ENCODE measurements at places on chromosomes 4 and X.

DNA sequence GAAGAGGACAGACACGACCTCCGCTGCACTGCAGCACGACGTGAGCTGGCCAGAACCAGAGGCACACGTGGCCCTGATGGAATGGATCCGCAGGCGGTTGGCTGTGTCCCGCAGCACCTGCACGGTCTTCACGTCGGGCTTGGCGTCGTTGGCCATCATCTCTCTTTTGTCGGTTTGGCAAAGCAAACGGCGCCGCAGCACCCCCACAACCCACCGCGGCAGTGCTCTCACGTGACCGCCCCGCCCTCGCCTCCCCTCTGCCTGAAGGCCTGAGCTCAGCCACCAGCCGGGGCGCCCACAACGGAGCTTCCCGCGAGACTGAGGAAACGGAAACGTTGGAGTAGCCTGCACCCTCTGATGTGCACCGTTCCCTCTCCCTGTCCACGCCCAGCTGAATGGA is at the start of gene TKTL2:
Gene TKTL2, minus strand, starts transcription at position 179 of the 400 bp plus-strand sequence. Its CDS starts 20 bp downstream, at position 159.
- DNase-seq: no peak

DNA sequence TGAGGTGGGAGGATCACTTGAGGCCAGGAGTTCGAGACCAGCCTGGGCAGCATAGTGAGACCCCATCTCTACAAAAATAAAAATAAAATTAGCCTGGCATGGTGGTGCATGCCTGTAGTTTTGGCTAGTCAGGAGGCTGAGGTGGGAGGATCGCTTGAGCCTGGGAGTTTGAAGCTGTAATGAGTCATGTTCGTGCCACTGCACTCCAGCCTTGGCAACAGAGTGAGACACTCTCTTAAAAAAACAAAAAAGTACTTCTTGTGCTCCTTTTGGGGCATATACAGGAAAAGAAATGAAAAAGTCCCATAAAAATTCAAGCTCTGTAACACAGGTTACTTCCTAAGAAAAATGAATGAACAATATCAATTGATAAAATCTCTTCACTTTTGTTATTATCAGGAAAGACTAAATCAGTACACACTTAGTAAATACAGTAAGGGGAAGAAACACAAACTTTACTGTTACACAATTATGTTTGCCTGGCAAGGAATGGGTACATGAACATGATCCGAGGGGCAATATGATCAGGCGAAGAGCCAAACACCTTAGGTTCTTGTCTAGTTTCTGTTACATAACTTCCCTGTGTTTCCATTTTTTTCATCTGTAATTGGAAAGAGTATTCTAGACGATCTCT is 46.9 kb downstream of the CCDC158 start:
- DNase-seq: no peak

- DNase-seq: peak; percentile 49
Observed at GRCh38 chr4:15457406-15458201, 12.1 kb upstream of the CC2D2A start.

GRCh38 chr4:65951177-65951576 is 280.9 kb upstream of the EPHA5 start:
- no peak for DNase-seq

DNA sequence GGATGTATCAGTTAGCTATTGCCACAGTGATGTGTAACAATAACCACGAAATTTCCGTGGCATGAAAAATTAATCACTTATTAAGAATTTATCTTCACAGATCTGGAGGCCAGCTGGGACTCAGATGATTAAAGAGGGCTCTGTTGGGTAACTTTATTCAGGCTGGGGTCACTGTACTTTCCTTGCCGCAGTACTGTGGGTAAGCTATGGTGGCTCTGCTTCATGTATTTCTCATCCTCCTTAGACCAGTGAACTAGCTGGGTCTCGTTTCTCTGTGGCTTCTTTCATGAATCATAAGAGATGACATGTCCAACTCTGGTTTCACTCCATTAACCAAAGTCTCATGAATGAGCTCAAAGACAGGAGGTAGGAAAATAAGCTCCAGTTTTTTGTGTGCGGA is 13.5 kb downstream of the TEX13B start:
- no peak for DNase-seq

DNA sequence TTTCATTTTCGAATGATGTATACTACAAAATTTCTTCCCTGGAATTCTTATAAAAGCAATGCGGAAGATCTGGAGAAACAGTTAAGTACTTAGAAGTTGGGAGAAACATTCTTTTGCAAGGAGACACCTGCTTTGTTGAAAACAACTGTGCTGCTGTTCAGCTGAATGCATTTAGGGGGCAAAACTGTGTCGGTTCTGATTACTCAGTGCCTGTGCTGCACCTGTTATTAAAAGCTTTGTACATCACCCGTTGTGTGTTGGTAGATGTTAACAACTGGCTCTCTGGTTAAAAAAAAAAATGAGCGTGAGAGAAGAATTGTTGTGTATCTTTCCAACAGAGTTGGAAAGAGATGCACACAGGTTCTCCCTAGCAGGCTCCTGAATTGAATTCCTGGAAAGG is 184.1 kb upstream of the HHIP start:
- no peak for DNase-seq

DNA sequence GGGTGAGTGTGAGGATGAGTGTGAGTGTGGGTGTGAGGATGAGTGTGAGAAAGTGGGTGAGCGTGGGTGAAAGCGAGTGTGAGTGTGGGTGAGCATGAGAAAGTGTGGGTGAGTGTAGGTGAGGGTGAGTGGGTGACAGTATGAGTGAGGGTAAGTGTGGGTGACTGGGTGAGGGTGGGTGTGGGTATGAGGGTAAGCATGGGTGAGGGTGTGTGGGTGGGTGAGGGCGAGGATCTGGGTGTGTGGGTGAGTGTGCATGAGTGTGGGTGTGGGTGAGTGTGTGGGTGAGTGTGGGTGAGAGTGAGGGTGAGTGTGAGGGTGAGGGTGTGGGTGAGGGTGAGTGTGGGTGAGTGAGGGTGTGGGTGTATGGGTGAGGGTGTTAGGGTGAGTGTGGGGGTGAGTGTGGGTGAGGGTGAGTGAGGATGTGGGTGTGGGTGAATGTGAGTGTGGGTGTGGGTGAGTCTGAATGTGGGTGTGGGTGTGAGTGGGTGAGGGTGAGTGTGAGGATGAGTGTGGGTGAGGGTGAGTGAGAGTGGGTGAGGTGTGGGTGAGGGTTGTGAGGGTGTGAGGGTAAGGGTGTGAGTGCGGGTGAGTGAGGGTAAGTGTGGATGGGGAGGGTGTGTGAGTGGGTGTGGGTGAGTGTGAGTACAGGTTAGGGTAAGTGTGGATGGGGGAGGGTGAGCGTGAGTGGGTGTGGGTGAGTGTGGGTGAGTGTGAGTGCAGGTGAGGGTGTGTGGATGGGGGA is 48.9 kb downstream of the ING2 start:
- no peak for DNase-seq

DNA sequence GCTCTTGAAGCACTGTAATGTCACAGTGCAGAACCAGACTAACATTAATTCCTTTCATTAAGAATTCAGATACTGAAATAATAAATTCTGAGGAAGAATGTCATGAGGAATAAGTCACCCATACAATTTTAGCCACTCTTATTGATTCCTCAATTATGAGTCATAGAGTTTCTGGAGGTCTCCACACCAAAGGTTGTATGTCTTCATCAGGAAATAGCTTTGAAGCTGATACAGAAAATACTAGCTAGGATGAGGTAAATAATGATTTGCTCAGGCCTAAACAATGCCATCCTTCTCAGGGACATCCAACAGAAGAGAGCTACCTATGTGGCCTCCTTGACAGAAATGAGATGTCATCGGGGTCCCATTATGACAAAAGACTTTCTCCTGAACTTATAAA is 238.8 kb downstream of the OR13H1 start:
- DNase-seq: no peak

- DNase-seq: no peak
Observed at GRCh38 chrX:750812-751211, 120.2 kb downstream of the SHOX start.
